ENCODE measurements at places on chromosomes 6 and 20. TPM values are rescaled to one million over a fixed set of nuclear protein-coding genes. Genes with fewer than 3 reads are reported as not detected.

DNA sequence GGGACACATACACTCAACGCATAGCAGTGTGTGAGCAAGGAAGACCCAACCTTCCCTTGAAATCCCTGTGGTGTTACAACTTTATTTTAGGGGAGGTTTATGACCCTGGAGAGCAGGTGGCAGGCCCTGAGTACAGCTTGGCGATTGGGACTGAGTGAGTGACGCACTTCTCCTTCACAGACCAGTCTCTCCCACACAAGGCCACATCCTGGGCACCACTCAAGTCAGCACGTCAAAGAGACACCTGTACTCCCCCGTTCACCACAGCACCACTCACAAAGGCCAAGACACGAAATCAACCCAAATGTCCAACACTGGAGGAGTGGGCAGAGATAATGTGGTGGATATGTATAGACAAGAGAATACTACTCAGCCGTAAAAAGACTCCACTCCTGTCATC, 57.0 kb upstream of the FRMD1 start:
- no peak overlapping the region for H3K4me3 ChIP-seq
- no peak overlapping the region for H3K27ac ChIP-seq
- no peaks in the 10 kb centered on the region for H3K36me3 ChIP-seq
- no peaks in the 10 kb centered on the region for H3K4me1 ChIP-seq

Gene MUC21
- not detected for total RNA-seq

- H3K4me1 ChIP-seq = no peaks in the 10 kb centered on the region
- no peak for DNase-seq
- no peak overlapping the region for H3K27ac ChIP-seq
- no peak overlapping the region for H3K4me3 ChIP-seq
Observed at GRCh38 chr6:28683945-28684538, 158.4 kb downstream of the GPX5 start.

DNA sequence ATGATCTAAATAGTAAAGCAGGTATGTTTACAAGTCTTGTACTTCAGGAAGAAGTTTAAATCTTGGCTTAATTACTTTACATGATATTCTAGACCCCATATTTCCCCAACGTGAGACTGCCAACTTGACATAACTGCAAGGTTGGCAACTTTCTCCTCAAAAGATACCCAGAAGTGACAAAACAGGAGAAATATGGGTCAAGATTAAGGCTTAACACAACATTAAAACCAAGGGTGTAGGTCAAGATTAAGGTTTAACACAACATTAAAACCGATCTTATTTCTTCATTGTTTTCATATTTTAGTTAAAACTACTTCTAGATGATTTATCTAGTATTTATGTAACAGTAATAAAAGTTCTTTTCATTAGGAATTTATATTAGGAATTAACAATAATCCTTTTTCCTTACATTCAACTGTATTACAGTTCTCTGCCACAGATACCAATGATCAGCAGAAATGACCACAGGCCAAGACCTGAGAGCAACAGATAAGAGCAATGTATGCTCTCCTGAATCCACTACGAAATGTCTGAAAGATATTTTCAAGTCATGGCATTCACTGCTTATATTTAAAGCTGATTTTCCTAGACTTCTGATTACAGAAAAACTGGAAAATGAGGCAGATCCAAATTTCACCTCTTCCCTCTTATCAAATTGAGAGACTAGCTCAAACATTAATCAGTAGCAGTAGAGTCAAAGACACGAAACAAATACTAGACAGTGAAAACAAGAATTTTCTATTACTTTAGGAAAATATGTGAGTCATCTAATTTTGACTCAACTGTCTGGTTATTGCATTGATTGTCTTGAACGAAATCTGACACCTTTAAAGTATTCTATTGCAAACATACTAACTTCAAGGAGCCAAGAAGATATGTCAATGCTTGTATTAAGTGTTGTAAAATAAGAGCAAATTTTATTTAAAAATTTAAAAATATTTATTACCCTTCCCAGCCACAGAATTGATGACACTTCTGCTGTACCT, 72.3 kb downstream of the RNGTT start:
- no peak for DNase-seq
- no peaks in the 10 kb centered on the region for H3K36me3 ChIP-seq
- H3K27me3 ChIP-seq = no peaks in the 10 kb centered on the region
- H3K4me1 ChIP-seq = no peaks in the 10 kb centered on the region
- no peak overlapping the region for H3K27ac ChIP-seq

- no peak overlapping the region for H3K27ac ChIP-seq
- H3K4me3 ChIP-seq = no peak overlapping the region
- no peaks in the 10 kb centered on the region for H3K36me3 ChIP-seq
- no peaks in the 10 kb centered on the region for H3K4me1 ChIP-seq
Observed at GRCh38 chr6:156419594-156419993, 357.6 kb upstream of the ARID1B start.

GRCh38 chr6:3755637-3756545, 4.4 kb upstream of the PXDC1 start:
- no peaks in the 10 kb centered on the region for H3K27me3 ChIP-seq
- no peak for DNase-seq
- peaks cover 8% of the 10 kb centered on the region for H3K4me1 ChIP-seq

GRCh38 chr6:72933233-72933632, 292.1 kb downstream of the KHDC1L start:
- H3K27me3 ChIP-seq = no peaks in the 10 kb centered on the region
- no peak overlapping the region for H3K27ac ChIP-seq
- H3K36me3 ChIP-seq = no peaks in the 10 kb centered on the region
- no peaks in the 10 kb centered on the region for H3K4me1 ChIP-seq
- no peak for DNase-seq

Gene SLC17A1
- not detected for total RNA-seq

DNA sequence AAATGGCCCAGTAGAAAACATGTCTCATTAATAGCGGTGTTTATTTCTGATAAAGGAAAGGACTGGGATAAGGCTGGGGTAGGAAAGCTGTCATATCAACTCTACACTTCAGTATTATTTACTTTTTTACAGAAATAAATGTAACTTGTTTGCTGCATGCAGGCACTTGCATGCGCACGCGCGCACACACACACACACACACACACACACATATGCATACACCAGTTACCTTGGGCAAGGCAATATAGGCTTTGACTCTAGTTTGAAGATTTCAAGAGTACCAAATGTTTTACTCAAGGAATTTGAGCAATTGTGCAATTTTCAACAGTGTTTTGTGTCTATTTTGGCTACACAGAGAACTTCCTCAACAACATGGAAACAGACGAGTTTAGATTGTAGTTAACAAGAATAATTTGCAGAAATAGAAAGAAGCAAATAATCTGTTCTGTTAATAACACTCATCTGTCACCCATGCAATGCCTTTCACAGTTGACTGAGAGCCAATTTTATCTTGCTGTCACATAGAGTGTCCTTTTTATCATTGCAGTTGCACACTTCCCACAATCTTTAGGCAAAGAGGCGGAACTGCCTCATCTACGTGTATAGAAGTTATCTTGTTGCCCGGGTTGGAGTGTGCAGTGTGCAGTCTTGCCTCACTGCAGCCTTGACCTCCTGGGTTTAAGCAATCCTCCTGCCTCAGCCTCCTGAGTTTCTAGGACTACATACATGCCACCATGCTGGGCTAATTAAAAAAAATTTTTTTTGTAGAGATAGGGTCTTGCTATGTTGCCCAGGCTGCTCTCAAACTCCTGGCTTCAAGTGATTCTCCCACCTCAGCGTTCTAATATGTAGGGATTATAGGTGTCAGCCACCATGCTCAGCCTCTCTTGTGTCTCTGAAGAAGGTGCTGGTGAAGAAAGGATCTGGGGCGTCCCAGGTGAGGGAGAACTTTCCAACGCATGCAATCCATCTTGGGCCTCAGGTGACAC, 74.8 kb upstream of the SHLD1 start:
- no peak overlapping the region for H3K4me3 ChIP-seq
- H3K4me1 ChIP-seq = no peaks in the 10 kb centered on the region
- no peaks in the 10 kb centered on the region for H3K27me3 ChIP-seq
- DNase-seq = peak; percentile 36

GRCh38 chr20:12554426-12554825, 454.3 kb upstream of the SPTLC3 start:
- H3K27ac ChIP-seq = no peak overlapping the region
- no peak overlapping the region for H3K4me3 ChIP-seq
- H3K4me1 ChIP-seq = no peaks in the 10 kb centered on the region
- no peaks in the 10 kb centered on the region for H3K27me3 ChIP-seq
- no peaks in the 10 kb centered on the region for H3K36me3 ChIP-seq

DNA sequence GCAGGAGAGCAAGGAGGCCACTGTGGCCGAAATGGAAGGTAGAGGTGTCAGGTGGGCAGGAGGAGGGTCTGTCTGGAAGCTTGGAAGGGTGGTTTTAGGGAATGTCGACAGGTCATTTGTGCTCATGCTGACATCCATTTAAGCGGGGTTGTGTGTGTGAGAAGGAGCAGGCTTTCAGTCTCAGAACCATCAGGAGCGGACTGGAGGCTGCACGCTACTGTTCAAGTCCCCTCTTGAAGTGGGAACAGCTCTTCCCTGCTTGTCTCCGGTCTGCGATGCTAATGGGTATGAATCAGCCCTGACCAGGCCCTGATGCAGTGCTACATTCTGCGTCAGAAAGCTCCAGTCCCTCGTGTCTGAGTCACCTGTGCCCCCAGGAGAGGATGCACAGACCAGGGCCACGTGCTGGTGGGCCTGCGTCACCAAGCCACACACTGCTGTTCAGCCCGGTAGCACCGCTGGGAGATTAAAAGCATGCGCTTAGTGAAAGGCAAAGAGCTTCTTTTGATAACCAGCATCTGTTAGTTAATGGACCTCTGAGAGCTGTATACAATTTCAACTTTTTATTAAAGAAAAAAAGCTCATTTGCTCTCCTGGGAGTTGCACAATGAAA, 58.0 kb downstream of the APCDD1L start:
- DNase-seq = no peak
- H3K4me3 ChIP-seq = no peak overlapping the region
- H3K36me3 ChIP-seq = no peaks in the 10 kb centered on the region
- H3K27me3 ChIP-seq = no peaks in the 10 kb centered on the region
- H3K4me1 ChIP-seq = no peaks in the 10 kb centered on the region

- H3K4me1 ChIP-seq = no peaks in the 10 kb centered on the region
- no peaks in the 10 kb centered on the region for H3K27me3 ChIP-seq
- H3K36me3 ChIP-seq = no peaks in the 10 kb centered on the region
Observed at GRCh38 chr6:136038531-136038930, 187.0 kb downstream of the PDE7B start.

GRCh38 chr6:116412270-116412669, 41.5 kb downstream of the DSE start:
- no peaks in the 10 kb centered on the region for H3K36me3 ChIP-seq
- no peak for DNase-seq
- H3K4me1 ChIP-seq = peaks cover 2% of the 10 kb centered on the region
- H3K4me3 ChIP-seq = no peak overlapping the region
- no peaks in the 10 kb centered on the region for H3K27me3 ChIP-seq
